IMR-90 (cell line): ENCODE measurements at places on chromosomes 2 and 18. TPM values are rescaled to one million over a fixed set of nuclear protein-coding genes. Genes with fewer than 3 reads are reported as not detected.

DNA sequence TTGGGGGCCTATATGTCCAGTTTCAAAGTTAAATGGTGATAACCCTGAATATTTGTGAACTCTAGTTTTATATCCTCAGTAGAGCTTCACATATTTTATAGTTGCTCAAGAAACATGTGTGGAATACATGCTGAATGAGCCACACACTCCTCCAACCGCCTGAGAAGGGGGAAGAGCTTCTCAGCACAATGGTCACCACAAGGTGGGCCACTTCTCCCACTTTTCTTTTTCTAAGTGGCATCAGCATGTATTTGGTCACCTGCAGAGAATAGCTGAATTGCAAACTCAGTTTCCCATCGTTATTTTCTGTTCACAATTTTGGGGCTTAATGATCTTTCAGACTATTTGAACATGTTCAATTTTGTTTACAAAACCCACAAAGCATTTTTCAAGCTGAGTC lies 340.5 kb downstream of the PARD3B start:
- H3K27me3 ChIP-seq: no peaks in the 10 kb centered on the region
- H3K4me1 ChIP-seq: peaks cover 1% of the 10 kb centered on the region; the same call in 1 of the 2 replicates
- H3K27ac ChIP-seq: no peak overlapping the region
- no peak for DNase-seq

GRCh38 chr2:113039719-113040118 lies 12.9 kb downstream of the IL36B start:
- DNase-seq: no peak
- no peaks in the 10 kb centered on the region for H3K36me3 ChIP-seq
- H3K27ac ChIP-seq: no peak overlapping the region
- no peaks in the 10 kb centered on the region for H3K4me1 ChIP-seq
- H3K27me3 ChIP-seq: peaks cover 12% of the 10 kb centered on the region
- no peak overlapping the region for H3K4me3 ChIP-seq

Gene SERPINB3
- not detected in 2 replicates for polyA plus RNA-seq

Gene PLCD4
- 1.5 and 1.9 TPM in 2 replicates for polyA plus RNA-seq

- no peaks in the 10 kb centered on the region for H3K27me3 ChIP-seq
- no peak for DNase-seq
- H3K4me3 ChIP-seq: no peak overlapping the region
- no peaks in the 10 kb centered on the region for H3K36me3 ChIP-seq
Measured at GRCh38 chr18:68323921-68324320, 391.0 kb downstream of the TMX3 start.

DNA sequence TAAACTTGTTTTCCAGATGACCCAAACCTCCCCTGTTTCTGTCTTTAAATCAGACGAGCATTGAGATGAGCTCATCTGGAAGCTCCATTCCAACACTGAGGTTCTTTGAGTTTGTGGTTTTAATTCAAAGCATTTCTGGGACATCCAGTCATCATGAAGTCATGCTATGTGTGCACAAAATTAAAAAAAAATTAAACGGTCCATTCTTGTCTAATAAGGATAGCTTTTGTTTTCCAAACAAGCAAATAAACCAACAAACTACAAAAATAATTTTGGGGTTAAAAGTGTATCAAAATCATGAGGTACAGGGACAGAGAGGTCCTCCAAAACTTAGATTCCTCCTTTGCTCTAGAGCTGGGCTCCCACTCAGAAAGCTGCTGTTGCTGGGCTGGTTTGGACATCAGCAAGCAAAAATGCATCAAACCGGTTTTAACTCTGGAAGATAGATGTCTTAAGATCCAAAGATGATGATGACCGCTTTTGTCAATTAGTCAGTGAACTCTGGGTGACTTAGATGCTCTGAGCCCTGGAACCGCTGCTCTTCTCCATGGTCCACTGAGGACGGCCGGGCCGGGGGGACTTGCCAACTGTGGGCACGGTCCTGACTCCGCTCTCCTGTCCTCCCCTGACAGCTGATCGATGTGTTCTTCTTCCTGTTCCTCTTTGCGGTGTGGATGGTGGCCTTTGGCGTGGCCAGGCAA lies 65.4 kb downstream of the TRPM8 start:
- peaks cover 7% of the 10 kb centered on the region for H3K4me1 ChIP-seq
- H3K4me3 ChIP-seq: no peak overlapping the region

DNA sequence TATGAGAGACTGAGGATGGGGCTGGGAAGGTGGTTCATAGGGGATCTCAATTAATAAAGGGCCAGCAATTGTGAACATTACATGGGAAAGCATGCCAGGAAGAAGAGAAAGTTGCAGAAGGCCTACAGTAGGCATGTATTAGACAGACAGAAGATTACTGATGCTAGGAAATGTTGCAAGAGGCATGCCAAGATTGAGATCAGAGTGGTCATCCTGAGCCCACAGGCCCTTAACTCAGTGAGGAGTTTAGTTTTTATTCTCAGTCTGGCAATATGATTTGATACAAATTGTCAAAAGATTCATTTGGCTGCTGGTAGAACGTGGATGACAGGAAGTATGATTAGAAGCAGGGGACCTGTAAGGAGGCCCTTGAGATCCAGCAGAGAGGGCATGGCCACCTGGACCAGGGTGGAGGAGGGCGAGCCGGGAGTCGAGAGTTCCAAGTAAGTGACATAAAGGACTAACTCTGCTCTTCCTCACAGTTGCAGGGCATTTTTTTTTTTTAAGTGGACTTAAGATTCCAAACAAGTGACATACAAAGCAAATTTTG lies 54.9 kb downstream of the EPHA4 start:
- H3K27ac ChIP-seq: no peak overlapping the region
- DNase-seq: no peak
- H3K4me3 ChIP-seq: no peak overlapping the region
- no peaks in the 10 kb centered on the region for H3K27me3 ChIP-seq
- peaks cover 11% of the 10 kb centered on the region for H3K4me1 ChIP-seq

DNA sequence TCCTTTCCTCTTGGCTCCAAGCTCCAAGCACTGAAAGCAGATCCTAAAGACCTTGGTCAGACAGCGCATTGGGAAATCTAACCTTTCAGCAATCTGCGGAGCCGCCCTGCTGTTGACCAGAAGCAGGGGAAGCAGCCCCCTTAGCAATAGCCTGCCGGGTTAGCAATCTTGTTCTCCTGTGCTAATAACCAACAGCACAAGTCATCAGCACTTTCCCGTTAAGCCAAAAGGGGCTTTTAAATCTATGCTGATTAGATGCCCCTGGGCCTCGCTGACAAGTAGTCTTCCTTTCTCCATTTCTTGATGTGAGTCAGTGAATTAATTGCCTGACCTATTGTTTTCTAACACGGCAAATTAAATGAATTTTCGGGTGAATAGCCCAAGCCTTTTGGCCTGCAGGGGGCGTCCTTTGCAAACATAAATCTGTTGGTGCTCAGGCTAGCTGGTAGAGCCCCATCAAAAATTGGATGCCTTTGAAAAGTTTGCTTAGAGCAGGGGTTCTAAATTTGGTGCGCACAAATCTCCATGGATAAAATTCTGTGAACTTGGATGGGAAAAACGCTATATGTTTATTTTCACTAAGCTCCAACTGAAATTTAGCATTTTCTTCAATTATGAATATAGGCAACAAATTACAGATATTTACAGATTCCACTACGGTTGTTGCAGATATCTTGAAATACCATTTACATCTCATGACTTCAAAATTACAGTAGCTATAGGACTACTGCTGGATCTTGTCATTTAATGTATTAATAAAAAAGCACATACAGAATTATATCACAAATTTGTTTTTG lies 24.6 kb downstream of the MAIP1 start:
- H3K4me3 ChIP-seq: no peak overlapping the region
- H3K4me1 ChIP-seq: peaks cover 9% of the 10 kb centered on the region
- no peaks in the 10 kb centered on the region for H3K36me3 ChIP-seq
- H3K27me3 ChIP-seq: no peaks in the 10 kb centered on the region
- peak; percentile 77 for DNase-seq

Gene RASGRP3
- polyA plus RNA-seq: 0.87 and 1.7 TPM in 2 replicates

DNA sequence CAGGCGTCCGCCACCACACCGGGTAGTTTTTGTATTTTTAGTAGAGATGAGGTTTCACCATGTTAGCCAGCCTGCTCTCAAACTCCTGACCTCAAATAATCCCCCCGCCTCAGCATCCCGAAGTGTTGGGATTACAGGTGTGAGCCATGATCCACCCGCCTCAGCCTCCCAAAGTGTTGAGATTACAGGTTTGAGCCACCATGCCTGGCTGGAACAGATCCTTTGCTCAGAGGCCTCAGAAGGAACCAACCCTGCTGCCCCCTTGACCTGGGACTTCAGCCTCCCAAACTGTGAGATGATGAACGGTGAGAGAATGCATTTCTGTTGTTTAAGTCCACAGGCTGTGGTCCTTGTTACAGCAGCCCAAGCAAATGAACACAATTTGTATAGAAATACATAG lies 67.0 kb downstream of the NCAPH start:
- DNase-seq: no peak
- H3K36me3 ChIP-seq: no peaks in the 10 kb centered on the region
- H3K4me3 ChIP-seq: no peak overlapping the region
- H3K27me3 ChIP-seq: peaks cover 41% of the 10 kb centered on the region
- H3K4me1 ChIP-seq: peaks cover 2% of the 10 kb centered on the region; the same call in 1 of the 2 replicates

Gene CDH20
- not detected in 2 replicates for polyA plus RNA-seq

DNA sequence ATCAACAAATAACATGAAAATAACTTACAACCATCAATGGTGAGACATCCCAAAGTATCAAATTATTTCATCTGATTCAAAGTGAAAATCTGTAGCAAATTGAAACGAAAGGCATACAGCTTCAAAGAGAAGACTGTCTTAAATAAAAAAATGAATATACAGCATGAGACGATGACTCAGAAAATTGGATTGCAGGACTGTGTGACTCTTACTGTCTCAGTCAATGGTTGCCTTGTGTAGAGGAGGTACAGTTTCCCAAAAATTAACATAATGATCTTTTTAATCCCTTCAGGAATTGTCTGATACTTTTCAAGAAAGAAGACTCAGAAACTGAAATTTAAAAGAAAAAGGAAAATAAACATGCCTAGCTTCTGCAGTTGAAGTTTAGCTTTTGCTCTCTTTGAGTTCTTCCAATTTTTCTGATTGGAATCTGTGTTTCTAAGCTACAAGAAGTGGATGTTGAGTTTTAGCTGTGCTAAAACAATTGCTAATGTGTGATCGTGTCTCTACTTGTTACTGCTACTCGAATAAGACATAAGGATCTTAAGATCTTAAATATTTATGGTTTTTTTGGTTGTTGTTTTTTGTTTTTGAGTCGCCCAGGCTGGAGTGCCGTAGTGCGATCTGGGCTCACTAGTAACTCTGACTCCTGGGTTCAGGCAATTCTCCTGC lies 41.1 kb upstream of the EPB41L3 start:
- no peak overlapping the region for H3K4me3 ChIP-seq
- peaks cover 9% of the 10 kb centered on the region for H3K4me1 ChIP-seq
- H3K27me3 ChIP-seq: no peaks in the 10 kb centered on the region
- no peaks in the 10 kb centered on the region for H3K36me3 ChIP-seq

- peaks cover 36% of the 10 kb centered on the region for H3K27me3 ChIP-seq
- H3K36me3 ChIP-seq: no peaks in the 10 kb centered on the region
- H3K4me1 ChIP-seq: peaks cover 3% of the 10 kb centered on the region; the same call in 1 of the 2 replicates
- H3K27ac ChIP-seq: no peak overlapping the region
Measured at GRCh38 chr18:23688528-23688927, 725 bp upstream of the LAMA3 start.
